ENCODE measurements at places on chromosomes 7 and 10. TPM values are rescaled to one million over a fixed set of nuclear protein-coding genes. Genes with fewer than 3 reads are reported as not detected.
A peak's percentile ranks its signal among the peaks of the same experiment; 100 is the strongest.

The CAMK2B gene
- total RNA-seq: 0.67 TPM

The ZSCAN21 gene
- total RNA-seq: 30.5 TPM

The COL17A1 gene
- 66.0 TPM for total RNA-seq

The FBH1 gene
- total RNA-seq: 154 TPM

The PDCD11 gene
- 11.6 TPM for total RNA-seq

DNA sequence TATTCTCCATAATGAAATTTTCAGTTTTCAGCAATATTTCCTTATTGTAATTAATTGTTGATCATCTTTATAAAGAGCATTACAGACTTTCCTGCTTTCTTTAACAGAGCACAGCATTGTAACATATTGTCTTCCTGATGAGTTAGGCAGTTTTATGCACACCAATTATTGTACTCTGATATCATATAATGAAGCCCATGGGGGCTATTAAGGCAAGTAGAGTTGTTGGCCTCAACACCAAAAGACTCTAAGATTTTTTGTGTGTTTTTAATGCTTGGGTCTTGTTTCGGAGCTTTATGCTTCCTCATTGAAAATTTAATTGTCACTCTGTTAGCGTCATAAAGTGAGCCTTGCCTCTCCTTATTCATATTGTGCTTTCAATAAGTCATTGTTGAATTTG, 49.2 kb upstream of the ARID5B start:
- DNase-seq: no peak

DNA sequence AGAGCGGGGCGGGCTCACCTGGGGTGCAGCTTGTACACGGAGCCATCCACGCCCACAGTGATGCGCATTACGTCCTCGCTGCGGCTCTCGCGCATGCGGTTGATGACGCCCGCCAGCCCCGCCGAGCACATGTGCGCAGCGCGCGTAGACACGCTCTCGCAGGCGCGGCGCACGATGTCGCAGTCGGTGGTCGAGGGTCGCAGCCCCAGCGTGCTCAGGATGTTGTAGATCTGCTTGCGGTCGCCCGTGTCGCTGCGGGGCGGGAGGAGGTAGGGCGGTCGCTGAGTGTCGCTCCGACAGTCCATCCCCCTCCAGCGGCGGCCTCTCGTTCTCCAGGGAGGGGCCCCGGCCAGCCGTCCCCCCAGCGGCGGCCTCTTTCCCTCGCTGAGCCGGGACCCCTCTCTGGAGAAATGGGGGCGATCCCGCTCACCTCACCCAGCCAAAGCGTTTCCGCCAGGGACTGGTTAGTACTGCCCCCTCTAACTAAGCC, 4.4 kb upstream of the MYL7 start:
- DNase-seq: peak; percentile 24

DNA sequence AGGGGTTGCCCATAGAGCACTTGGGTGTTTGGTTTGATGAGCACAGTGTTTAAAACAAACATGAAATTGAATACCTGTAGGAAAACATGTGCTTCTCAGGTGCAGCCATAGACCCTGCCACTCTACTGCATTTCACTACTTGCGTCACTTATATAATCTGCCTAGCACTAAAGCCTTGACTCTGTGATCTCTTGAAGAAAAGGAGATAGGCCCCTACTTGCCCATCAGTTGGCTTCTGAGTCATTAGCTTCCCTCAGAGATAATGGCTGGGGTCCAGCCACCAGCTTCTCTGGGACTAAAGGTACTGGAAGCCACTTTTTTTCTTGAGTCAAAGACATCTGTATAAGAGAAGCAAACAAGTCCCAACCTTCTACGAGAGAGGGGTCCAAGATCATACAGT, 45.9 kb upstream of the BTRC start:
- DNase-seq: peak; percentile 1

- no peak for DNase-seq
These were observed 72.3 kb upstream of the KLF6 start for GRCh38 chr10:3857318-3857717.

DNA sequence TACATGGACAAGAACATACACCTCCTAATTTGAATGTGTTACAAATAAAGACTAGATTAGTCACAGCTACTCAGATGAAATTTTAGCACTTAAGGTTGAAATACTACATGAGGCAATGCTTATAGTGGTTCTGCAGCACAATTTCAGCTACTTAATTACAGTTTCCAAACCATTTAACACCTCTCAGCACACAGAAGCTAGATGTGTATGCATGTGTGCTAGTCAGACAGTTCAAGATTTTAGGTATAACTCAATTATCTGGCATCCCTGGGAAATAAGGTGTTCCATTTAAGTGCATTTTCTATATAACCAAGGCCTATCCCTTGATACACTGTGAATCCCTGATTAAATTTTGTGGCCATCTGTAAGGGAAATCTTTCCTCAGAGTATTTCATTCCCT, 141.8 kb downstream of the CHCHD3 start:
- no peak for DNase-seq

DNA sequence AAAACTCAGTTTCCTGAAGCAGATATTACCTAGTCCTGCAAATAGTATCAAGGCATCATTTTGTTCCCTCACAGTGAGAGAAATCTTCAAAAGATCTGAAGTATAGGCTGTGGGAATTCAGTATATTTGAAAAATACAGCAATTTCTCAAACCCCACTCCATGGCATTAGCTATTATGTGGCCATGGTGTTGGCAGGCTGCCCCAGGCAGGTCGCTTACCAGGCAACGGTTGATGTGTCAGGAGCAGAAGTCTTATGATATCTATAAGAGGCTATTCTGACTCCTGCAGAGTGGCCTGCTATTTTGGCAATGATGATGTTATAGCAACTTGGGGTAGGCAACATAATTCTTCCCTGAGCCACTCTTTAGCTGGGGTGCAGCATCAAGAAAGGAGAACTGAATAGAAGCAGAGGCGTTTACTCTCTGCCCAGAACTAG, 187.9 kb downstream of the PLXDC2 start:
- DNase-seq: no peak

DNA sequence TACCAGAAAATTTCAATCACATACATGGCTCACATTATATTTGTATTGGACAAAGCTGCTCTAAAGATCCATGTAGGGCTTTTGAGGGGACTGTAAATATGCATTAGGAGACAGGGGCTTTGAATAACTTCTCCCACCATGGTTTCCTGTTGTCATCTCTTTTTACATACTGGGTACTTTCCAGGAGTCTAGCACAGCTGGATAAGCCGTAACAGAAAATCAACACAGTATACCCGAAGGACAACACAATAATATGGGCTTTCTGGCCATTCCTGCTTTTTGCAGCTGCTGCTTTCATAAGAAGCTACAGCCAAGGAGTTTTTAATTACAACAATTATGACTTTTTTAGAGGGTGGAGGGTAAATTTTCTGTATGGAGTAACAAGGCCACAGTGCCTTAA, 63.4 kb upstream of the SRPK2 start:
- no peak for DNase-seq

GRCh38 chr10:35640951-35641675, 983 bp downstream of the FZD8 start:
- peak; percentile 76 for DNase-seq

DNA sequence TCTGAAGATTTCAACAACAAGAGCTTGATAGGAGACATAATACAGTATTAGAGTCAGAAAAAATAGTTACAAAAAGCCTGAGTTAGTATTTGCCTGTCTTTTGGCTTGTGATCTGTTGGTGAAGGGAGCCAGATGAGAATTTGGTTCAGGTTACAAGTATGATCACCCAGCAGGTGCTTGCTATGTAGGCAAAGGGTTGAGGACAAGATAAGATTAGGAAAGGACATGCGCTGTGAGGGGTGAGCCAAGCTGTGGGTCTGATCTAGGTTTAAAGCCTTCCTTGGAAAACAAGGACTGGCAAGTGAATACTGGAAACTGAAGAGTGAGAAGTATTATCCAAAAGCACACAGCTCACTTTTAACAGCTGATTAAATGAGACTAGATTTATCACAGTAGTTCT, 28.7 kb upstream of the CD36 start:
- DNase-seq: no peak

DNA sequence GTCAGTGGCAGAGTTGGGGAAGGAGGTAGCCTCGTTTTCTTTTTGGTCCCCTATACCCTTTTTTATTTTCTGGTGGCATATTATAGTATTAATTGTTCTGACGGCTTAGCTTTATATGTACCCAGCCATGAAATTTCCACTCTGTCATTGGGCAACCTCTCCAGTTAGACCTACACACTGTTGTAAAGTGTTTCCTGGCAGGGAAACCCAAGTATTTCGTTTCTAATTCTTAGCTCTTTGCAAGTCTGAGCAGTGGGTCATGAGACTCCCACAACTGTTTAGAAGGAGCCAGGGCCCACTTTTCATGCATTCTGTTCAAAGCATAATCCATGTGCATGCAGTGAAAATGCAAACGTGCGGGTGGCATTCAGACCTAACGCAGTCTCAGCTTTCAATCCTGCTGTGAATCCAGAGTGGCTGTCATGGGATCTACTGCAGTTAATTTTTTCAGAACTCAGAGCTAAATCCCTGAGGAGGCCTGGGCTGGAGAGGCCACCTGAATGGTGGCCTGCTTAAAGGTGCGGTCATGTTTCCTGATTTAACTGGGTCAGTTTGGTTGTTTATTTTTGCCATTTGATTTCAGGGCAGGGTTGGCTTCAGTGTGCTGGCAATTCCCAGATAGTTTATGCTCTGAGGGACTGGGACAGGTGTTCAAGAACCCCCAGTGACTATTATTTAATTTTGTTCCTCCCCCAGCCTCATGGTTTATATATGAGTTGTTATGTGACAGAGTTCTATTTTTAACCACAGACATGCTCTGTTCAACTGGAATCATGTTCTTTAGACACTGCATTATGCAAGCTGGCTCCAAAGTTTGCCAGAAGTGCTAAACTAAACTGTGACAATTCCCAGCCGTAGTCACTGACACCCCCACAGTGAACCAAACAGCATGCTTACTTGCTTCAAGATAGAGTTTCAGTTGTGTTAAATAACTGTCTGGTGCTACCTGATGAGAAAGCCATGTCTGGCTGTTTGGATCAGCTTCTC, 27.4 kb upstream of the SYPL1 start:
- no peak for DNase-seq

DNA sequence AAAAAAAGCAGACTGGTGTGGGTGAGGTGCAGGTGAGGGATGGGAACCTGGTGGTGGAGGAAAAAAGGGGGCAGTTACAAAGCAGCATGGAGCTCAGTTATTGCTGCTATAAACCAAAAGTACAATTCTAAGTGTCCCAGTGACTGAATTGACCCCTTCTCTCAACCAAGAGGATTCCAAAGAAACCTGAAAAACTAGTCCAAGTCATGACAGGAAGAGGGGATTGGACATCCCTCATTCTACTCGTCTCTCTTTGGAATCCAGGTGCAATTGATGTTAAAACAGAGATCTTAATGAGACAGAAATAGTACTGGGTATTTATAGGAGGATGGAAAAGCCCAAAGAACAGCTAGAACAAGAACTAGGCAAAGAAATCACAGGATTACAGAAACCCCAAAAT, 322.3 kb upstream of the IGFBP3 start:
- DNase-seq: no peak

DNA sequence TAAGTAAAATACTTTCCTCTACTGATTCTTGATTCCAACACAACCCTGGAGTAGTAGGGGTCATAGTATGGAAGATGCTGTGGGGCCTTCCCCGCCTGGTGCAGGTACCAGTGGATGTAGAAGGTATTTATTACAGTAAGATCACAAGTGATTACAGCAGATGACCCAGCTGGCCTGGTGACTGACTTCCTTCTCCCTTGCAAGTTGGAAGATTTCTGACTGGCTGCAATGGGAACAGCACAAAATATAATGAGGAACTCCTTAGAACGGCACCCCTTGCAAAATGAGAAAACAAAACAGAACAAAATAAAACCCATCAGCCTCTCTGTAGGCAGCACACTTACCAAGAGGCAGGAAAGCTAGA, 61.7 kb upstream of the TARP start:
- DNase-seq: no peak

- DNase-seq: no peak
These were observed 636.8 kb downstream of the PHTF2 start for GRCh38 chr7:78435355-78435754.

DNA sequence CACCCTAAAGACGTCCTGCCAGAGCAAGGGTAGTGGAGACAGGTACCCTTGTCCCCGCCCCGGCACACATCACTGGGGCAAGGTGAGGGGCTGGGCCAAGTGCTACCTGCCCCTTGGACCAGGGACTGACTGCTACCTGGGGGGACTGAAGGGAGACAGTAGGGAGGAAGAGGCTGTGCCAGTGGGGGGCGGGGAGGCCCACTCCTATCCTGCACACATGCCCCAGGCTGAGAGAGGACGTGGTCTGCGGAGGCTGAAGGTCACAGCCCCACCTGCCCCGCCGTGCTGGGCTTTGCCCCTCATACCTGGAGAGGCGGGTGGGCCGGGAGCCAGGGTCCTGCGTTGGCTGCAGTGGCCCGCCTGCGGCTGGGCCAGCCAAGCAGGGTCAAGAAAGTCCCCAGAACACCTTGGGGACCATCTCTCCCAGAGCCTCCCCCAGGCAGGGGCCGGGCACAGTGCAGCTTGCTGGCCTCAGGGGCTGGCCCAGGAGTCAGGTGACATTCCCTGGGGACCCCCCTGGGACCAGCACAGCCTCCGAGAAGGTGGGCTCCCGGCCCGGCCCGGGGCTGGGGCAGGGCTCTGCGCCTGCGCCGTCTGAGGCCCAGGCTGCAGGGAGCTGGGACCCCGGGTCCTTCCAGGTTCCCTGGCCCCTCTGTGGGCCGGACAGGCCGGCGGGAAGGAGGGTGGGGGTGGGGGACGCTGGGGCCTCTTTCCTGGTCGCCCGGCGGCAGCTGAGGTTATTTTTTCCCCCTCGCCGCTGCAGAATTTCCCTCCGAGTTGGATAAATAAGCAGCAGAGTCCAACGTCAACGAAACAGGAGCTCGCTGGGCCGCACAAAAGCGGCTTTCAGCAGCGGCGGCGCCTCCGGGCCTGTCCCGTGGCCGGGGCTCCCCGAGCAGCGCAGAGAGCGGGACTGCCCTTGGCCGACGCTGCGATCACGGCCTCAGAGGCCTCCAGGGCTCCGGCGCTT, 9.8 kb upstream of the FZD9 start:
- DNase-seq: no peak

DNA sequence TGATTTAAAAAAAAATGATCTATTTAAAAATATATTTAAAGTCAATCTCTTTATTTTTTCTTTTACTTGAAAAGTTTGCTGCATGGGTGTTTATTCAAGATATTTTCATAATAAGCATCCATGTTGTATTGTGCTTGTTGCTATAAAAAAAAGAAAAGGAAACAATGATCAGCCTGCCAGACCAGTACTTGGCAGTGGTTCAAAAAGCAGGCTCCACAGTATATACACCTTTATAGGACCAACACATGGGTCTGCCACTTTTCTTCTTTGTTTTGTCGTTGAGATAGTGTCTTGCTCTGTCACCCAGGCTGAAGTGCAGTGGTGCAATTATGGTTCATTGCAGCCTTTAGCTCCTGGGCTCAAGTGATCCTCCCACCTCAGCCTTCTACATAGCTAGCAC, 228.0 kb downstream of the TWIST1 start:
- no peak for DNase-seq

DNA sequence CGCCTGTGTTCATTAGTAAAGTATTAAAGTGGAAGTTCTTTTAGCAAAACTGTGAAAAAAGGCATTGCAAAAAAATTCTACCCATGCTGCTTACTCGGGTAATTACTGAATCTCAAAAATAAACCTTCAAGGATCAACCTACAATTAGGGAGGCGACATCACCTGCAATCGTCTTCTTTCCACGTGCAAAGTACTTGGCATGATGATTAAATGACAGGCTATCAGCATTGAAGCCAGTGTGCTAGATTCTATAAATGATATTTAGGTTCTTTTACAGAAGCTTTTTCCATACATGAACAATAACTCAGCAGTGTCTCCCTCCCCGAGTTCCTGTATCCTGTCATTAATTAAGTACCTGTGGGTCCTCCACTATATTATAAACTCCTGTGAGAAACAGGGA, 105.8 kb downstream of the SFMBT2 start:
- no peak for DNase-seq
